ENCODE measurements at places on chromosomes 5 and 9. TPM values are rescaled to one million over a fixed set of nuclear protein-coding genes. Genes with fewer than 3 reads are reported as not detected.

DNA sequence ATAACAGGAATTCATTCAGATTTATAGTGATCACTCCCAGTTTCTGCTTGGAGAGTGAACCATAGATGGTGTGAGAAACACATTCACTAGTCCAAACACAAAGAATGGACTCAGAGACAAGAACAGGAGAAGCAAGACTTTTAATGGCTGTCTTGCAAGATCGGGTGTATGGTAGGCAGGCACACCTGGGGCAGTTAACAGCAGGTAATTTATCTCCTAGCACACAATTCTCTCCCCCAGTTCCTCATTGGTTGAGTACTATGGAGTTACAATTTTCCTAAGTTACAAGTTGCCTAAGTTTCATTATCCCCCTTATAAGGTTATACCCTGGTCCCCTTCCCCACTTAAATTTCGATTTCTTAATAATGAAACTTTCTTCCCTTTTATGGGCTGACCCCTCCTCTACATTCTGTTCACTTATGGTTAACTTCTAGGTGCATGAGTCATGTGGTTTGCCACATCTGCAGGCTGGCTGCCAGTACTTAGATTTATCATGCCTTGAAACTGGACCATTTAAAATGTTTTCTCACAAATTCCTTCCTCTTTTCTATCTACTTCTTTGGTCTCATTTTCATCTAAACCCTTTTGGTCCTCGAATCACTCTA, 623.3 kb downstream of the HINT1 start:
- H3K4me1 ChIP-seq = no peaks in the 10 kb centered on the region
- H3K27me3 ChIP-seq = peaks cover 6% of the 10 kb centered on the region
- no peak overlapping the region for H3K27ac ChIP-seq
- no peak for DNase-seq
- H3K36me3 ChIP-seq = peaks cover 25% of the 10 kb centered on the region
- H3K4me3 ChIP-seq = no peak overlapping the region

DNA sequence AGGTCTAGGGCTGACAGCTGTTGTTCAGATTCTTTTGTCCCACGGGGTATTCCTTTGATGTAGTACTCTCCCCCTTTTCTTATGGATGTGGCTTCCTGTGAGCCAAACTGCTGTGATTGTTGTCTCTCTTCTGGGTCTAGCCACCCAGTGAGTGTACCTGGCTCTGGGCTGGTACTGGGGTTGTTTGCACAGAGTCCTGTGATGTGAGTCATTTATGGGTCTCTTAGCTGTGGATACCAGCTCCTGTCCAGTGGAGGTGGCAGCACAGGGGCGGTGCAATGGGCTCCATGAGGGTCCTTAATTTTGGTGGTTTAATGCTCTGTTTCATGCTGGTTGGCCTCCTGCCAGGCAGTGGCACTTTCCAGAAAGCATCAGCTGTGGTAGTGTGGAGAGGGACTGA, 161.3 kb downstream of the CAVIN4 start:
- H3K27me3 ChIP-seq = peaks cover 13% of the 10 kb centered on the region
- H3K36me3 ChIP-seq = peaks cover 2% of the 10 kb centered on the region
- DNase-seq = no peak
- peaks cover 20% of the 10 kb centered on the region for H3K4me1 ChIP-seq

GRCh38 chr5:89168766-89169165, 285.8 kb upstream of the MEF2C start:
- H3K4me1 ChIP-seq = peaks cover 25% of the 10 kb centered on the region
- no peak for DNase-seq
- peaks cover 3% of the 10 kb centered on the region for H3K36me3 ChIP-seq
- no peak overlapping the region for H3K4me3 ChIP-seq
- H3K27me3 ChIP-seq = no peaks in the 10 kb centered on the region

GRCh38 chr9:27472195-27472594, 51.9 kb upstream of the IFNK start:
- H3K27ac ChIP-seq = peak overlapping the region; percentile 16
- H3K4me3 ChIP-seq = no peak overlapping the region
- no peak for DNase-seq

DNA sequence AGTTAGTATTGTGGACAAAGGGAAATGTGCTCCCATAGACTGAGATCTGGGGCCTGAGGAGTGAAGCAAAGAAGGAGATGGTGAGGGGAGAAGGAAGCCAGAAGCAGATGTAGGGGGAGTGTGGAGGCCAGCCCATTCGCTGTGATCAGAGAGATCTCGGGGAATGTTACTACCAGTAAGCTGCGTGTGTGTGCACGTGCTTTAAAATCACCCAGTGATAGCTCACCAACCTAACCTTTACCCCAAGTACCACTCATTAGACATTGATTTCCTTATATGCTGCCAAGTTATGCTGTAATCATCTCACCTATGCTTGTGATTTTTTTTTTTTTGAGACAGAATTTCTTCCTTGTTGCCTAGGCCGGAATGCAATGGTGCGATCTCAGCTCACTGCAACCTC, 659.1 kb downstream of the IRX1 start:
- no peak overlapping the region for H3K4me3 ChIP-seq
- peaks cover 9% of the 10 kb centered on the region for H3K4me1 ChIP-seq
- DNase-seq = no peak
- H3K36me3 ChIP-seq = no peaks in the 10 kb centered on the region
- H3K27me3 ChIP-seq = no peaks in the 10 kb centered on the region
- no peak overlapping the region for H3K27ac ChIP-seq

GRCh38 chr5:28249771-28250415, 1211.5 kb upstream of the CDH9 start:
- peaks cover 9% of the 10 kb centered on the region for H3K36me3 ChIP-seq
- H3K27me3 ChIP-seq = no peaks in the 10 kb centered on the region
- no peak overlapping the region for H3K27ac ChIP-seq
- H3K4me3 ChIP-seq = no peak overlapping the region

DNA sequence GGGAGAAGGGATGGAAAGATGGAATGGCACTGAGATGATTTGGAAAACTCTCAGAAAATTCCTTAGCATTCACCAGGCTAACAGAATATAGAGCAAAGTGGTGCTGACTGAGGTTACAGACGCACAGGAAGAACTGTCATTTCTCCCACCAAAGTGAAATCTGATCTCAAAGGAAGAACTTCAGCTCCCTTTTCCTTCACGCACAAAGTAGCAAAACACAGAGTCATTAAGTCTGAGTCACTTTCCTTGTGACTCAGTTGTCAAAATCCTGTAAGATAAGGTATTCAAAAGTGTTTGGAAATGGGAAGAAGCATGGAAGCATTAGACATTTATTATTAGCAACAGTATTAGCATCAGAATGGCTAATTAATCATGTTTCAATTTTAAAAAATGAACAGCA, 11.7 kb downstream of the MPDZ start:
- no peaks in the 10 kb centered on the region for H3K27me3 ChIP-seq
- H3K4me3 ChIP-seq = no peak overlapping the region
- peaks cover 55% of the 10 kb centered on the region for H3K4me1 ChIP-seq
- DNase-seq = no peak
- no peak overlapping the region for H3K27ac ChIP-seq

- H3K36me3 ChIP-seq = no peaks in the 10 kb centered on the region
- no peak overlapping the region for H3K4me3 ChIP-seq
- DNase-seq = no peak
- H3K27ac ChIP-seq = no peak overlapping the region
- H3K4me1 ChIP-seq = peaks cover 19% of the 10 kb centered on the region
Measured at GRCh38 chr5:170421826-170422225, 32.7 kb upstream of the KCNMB1 start.

GRCh38 chr5:109164001-109164400, 245.8 kb downstream of the PJA2 start:
- no peaks in the 10 kb centered on the region for H3K36me3 ChIP-seq
- no peaks in the 10 kb centered on the region for H3K27me3 ChIP-seq
- DNase-seq = no peak
- H3K4me3 ChIP-seq = no peak overlapping the region

DNA sequence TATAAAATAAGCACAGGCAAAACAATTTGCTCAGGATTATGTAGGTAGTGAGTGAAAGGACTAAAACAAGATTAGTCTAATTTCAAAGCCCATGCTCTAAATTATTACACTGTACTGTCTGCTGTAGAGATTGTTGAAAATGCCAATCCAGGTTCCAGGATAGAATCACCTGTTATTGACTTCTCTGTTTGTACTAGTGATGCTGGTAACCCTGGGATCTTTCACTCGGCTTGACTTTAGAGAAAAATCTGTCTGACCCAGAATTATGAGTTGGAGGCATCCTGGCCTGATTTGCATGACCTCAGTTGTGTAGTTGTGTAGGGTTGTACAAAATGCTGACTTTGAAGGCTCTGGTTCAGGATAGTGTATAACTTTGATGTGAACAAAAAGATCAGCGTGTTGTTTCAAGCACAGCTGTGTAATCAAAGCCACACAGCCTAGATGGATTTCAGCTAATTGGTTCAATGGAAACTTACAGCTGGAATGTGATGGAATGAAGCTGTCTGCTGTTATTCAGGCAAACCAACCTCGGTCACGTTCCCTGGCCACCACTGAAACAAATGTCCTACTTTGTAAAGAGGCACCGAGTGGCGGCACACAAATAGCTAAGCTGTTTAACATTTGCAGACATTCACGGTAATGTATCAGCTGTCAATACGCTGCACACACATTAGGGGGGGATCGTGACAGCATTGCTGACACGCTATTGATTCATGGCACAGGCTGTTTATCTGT, 340.3 kb downstream of the KCTD16 start:
- no peak overlapping the region for H3K4me3 ChIP-seq
- H3K36me3 ChIP-seq = no peaks in the 10 kb centered on the region
- H3K27me3 ChIP-seq = peaks cover 94% of the 10 kb centered on the region
- H3K27ac ChIP-seq = no peak overlapping the region

DNA sequence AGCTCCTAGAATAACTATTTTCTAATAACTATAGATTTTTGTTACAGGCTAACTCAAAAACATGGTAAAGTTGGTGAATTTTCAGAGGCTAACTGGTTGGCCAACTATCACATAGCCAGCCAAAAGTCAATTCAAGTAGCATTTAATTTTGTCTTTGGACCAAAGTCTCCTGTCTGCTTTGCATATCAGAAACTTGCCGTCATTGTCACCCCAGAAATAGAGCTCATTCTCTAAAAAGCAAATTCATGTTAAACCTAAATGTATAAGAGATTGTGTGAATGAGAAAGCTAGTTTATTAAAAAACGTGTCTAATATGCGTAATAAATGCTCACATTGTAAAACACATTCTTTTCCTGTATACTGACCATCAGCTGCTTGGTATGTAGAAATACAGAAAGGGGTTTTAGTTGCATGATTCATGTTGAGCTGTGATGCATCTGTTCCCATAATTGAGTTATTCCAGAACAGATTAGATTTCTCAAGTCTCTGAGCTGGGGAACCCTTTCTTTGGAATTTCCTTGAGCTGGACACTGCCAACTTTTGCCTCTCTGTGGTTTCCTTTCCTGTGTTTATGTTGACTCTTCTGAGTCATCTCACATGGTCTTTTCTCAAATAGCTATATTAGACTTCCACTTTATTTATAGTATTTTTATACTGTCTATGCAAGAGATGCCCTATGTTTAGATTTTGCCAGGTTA, 7.3 kb downstream of the SRFBP1 start:
- no peak for DNase-seq
- peaks cover 11% of the 10 kb centered on the region for H3K4me1 ChIP-seq
- H3K27ac ChIP-seq = no peak overlapping the region
- no peaks in the 10 kb centered on the region for H3K27me3 ChIP-seq
- no peak overlapping the region for H3K4me3 ChIP-seq

DNA sequence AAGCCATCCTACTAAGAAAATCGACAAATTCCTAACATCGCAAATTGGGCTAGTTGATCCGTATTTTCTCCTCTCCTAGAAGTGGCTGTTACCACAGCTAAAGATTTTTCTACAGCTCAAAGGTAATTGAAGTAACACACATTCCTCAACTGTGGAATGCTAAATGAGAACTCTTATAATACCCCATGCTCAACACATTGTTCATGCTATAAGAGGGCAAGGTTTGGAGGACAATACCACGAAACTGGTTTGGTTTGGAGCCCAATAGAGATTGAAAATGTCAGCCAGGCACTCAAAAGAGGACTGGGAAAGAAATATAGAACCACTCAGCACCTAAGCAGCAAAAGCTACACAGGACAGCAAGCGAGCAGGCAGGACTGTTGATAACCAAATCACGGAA, 10.1 kb downstream of the TXN start:
- H3K4me1 ChIP-seq = peaks cover 8% of the 10 kb centered on the region
- H3K27me3 ChIP-seq = no peaks in the 10 kb centered on the region
- H3K36me3 ChIP-seq = peaks cover 38% of the 10 kb centered on the region
- no peak for DNase-seq
- H3K4me3 ChIP-seq = no peak overlapping the region

DNA sequence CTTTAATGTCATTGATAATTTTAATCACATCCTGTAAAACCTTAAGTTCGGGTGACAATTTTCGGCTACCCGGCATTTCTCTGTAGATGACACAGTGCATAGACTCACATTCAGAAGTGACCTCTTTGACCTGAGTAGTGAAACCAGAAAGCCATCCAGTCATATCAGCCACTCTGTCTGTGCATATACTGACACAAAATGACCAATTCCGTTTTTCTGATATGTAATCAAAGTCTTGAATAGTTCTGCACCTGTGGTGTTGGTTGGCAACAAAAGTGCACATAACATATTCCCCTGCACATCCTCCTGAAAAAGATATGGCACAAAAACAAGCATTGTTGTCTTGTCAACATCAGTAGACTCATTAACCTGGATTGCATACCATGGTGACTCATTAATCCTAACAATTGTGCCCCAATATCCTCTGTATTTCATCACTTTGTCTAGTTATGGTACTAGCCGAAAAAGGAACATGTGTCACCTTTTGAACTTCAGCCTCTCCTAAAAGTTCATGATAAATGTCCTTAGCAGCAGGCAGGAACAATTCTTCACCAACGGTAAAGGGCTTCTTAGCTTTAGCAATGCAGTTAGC, 4.6 kb upstream of the HNRNPA0 start:
- 0 out of 2 replicates have a peak, but pooled peaks cover 5% of the 10 kb centered on the region for H3K4me1 ChIP-seq
- no peak overlapping the region for H3K27ac ChIP-seq
- H3K4me3 ChIP-seq = no peak overlapping the region

DNA sequence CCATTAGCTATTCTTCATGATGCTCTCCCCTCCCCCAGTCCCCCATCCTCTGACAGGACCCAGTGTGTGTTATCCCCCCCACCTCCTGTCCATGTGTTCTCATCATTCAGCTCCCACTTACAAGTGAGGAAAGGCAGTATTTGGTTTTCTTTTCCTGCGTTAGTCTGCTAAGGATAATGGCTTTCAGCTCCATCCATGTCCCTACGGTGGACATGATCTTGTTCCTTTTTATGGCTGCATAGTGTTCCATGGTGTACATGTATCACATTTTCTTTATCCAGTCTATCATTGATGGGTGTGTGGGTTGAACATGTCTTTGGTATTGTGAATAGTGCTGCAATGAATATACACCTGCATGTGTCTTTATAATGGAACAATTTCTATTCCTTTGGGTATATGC, 101.3 kb upstream of the ICE1 start:
- peaks cover 39% of the 10 kb centered on the region for H3K4me1 ChIP-seq
- H3K4me3 ChIP-seq = no peak overlapping the region
- no peak for DNase-seq
- no peak overlapping the region for H3K27ac ChIP-seq

The NCBP1 gene
- total RNA-seq = 51.3 TPM

The NRG2 gene
- 0.73 TPM for total RNA-seq

The SLC45A2 gene
- total RNA-seq = not detected

The TAL2 gene
- total RNA-seq = not detected

The LRRC19 gene
- total RNA-seq = not detected

The WDR31 gene
- 0.46 TPM for total RNA-seq

The SCGB3A2 gene
- total RNA-seq = 57.3 TPM

The PCDHGA5 gene
- 2.5 TPM for total RNA-seq

The TAF1L gene
- total RNA-seq = 0.02 TPM

The LHX3 gene
- total RNA-seq = 0.11 TPM
